ENCODE measurements at places on chromosomes 13 and 19. TPM values are rescaled to one million over a fixed set of nuclear protein-coding genes. Genes with fewer than 3 reads are reported as not detected.

ZIK1 gene
- total RNA-seq, result 4.1 TPM

POLD1 gene
- 10.6 TPM for total RNA-seq

IRS2 gene
- total RNA-seq, result 11.3 TPM

NKG7 gene
- total RNA-seq, result 0.99 TPM

FUT3 gene
- not detected for total RNA-seq

TUBB4A gene
- 2.8 TPM for total RNA-seq

GJB2 gene
- total RNA-seq, result 0.42 TPM

ZNF607 gene
- 9.3 TPM for total RNA-seq

MAG gene
- total RNA-seq, result not detected

NBEA gene
- total RNA-seq, result 20.7 TPM

NALCN gene
- total RNA-seq, result 7.9 TPM

ANGPTL8 gene
- not detected for total RNA-seq

DOCK6 gene
- total RNA-seq, result 39.6 TPM

ODAD3 gene
- 0.42 TPM for total RNA-seq

AMH gene
- total RNA-seq, result 1.6 TPM

GARIN5A gene
- 1.2 TPM for total RNA-seq

MYO16 gene
- 0.74 TPM for total RNA-seq

ADM5 gene
- 0.87 TPM for total RNA-seq

PDX1 gene
- total RNA-seq, result not detected

FBXL12 gene
- total RNA-seq, result 11.2 TPM

C19orf53 gene
- total RNA-seq, result 91.1 TPM

PNMA8B gene
- total RNA-seq, result 0.89 TPM

RXFP2 gene
- not detected for total RNA-seq

TTC9B gene
- total RNA-seq, result not detected

SHISA7 gene
- total RNA-seq, result not detected

CEACAM4 gene
- total RNA-seq, result 0.52 TPM

PGLYRP1 gene
- total RNA-seq, result 0.50 TPM

TEX29 gene
- total RNA-seq, result 0.32 TPM

NANOS3 gene
- 0.69 TPM for total RNA-seq

HSPB6 gene
- total RNA-seq, result 676 TPM

APLP1 gene
- total RNA-seq, result 25.7 TPM

DIAPH3 gene
- 0.22 TPM for total RNA-seq

KCNC3 gene
- total RNA-seq, result 2.5 TPM

MAP4K1 gene
- total RNA-seq, result 1.8 TPM

SCN1B gene
- total RNA-seq, result 45.7 TPM

ZNF845 gene
- total RNA-seq, result 3.5 TPM

ZNF491 gene
- total RNA-seq, result 2.6 TPM

ANGPTL4 gene
- total RNA-seq, result 11.7 TPM

BRCA2 gene
- total RNA-seq, result 0.64 TPM

ZNF665 gene
- total RNA-seq, result 0.64 TPM

ZNF681 gene
- 0.30 TPM for total RNA-seq

CCDC70 gene
- total RNA-seq, result not detected

CALR gene
- 422 TPM for total RNA-seq

KIR3DL2 gene
- total RNA-seq, result not detected

ZNF808 gene
- total RNA-seq, result 32.9 TPM

FXYD1 gene
- total RNA-seq, result 489 TPM

NTN5 gene
- total RNA-seq, result not detected

LHB gene
- not detected for total RNA-seq

TRPC4 gene
- total RNA-seq, result 5.6 TPM

DCLK1 gene
- total RNA-seq, result 9.9 TPM

PABPC3 gene
- 0.07 TPM for total RNA-seq
